A549 treated with ZK216348 at 1 μM for 4 hours (cell line): ENCODE measurements at places on chromosomes 2 and 18. TPM values are rescaled to one million over a fixed set of nuclear protein-coding genes. Genes with fewer than 3 reads are reported as not detected.

PFN4 gene
- 1.0 to 1.3 TPM (median 1.1 TPM) in 5 replicates for total RNA-seq

FAP gene
- not detected in 5 replicates for total RNA-seq

ABCB11 gene
- total RNA-seq = 0.02 TPM in 1 of 5 replicates, not detected in the others

LAMA1 gene
- total RNA-seq = 0.02 to 0.12 TPM (median 0.07 TPM) in 5 replicates

SP140 gene
- 0.22 to 0.39 TPM in 2 of 5 replicates, not detected in the others for total RNA-seq

EIF2AK3 gene
- 19.4 to 32.6 TPM (median 29.5 TPM) in 5 replicates for total RNA-seq

CAPN14 gene
- 0.06 to 0.07 TPM in 2 of 5 replicates, not detected in the others for total RNA-seq

LRP1B gene
- 0.02 to 0.09 TPM in 2 of 5 replicates, not detected in the others for total RNA-seq

CROCC2 gene
- not detected in 5 replicates for total RNA-seq
